ENCODE measurements at places on chromosomes 6 and 20.

- DNase-seq, result no peak
Measured at GRCh38 chr6:17169291-17169690, 67.4 kb downstream of the STMND1 start.

DNA sequence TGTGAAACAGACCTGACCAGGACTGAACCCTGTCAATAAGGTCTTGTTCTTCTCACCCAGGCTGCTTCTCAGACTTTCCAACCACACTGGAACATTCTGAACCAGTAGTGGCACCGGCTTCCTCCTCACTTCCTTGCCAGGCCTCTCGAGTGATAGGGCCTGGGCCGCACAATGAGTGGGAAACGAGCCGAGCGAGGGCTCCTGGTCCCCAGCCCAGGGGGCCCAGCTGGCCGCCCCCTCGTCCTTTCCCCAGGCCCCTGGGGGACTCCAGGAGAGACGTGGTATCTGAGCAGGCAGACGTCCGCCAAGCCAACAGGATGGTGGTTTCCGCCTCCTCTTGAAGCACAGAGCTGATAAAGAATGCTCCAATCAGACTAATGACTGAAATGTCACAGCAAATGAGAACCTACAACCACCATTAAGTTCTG is 117.9 kb downstream of the GMDS start:
- DNase-seq, result no peak

- no peak for DNase-seq
Measured at GRCh38 chr20:16104783-16105182, 468.5 kb downstream of the KIF16B start.

GRCh38 chr20:10263385-10264165 is 44.9 kb downstream of the SNAP25 start:
- no peak for DNase-seq

DNA sequence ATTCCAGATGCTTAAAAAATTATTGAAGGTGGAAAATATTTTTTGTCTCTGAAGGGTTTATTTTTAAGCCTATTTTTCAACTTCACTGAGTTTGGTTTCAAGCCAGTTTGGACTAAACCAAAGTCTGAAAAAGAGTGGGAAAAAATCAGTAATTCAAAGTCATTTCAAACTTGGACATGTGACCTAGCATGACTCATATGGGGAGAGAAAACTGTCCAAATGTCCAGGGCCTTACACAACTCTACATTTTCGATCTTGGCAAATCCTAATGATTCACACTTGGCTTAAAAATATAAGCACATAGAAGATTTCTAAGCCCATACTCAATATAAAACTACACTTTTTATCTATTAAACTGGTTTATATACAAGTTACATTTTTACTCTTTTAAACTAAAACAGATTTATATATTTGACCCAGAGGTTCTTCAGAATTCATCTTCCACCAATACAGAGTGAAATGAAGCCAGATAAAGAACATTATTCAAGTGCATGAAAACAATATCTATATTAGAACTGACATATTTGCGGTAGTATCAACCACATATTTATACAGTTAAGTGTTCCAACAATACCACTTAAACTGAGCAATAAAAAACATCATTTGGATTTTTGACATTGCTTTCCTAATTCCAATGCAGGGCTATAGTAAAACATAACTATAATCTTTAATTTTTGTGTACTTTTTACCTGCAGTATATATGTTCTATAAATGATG is 110.3 kb upstream of the TCF21 start:
- peak; percentile 9 for DNase-seq

- no peak for DNase-seq
Measured at GRCh38 chr6:111243095-111243494, 155.8 kb downstream of the SLC16A10 start.

- DNase-seq, result no peak
Measured at GRCh38 chr6:166169549-166170421, 2.1 kb upstream of the TBXT start.

DNA sequence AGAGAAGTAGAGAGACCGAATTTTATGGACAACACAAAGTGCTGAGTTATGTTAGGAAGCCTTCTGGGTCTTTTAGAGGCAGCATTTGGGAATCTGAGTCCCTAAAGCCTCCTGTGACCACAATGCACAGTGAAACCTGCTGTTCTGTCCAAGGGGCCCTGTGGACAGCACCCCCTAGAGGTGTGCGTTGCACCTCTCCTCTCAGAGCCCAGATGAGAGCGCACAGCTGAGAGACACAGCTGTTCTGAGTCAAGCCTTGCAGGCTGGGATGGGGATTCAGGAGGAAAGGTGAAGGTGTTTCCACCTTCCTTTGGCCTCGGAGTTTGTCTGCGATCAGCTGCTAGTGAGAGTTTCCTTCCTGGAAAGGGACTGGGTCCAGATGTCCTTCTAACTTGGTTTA is 13.0 kb downstream of the PCK1 start:
- no peak for DNase-seq

GRCh38 chr6:12545619-12546409 is 170.8 kb upstream of the PHACTR1 start:
- DNase-seq, result peak; percentile 80

DNA sequence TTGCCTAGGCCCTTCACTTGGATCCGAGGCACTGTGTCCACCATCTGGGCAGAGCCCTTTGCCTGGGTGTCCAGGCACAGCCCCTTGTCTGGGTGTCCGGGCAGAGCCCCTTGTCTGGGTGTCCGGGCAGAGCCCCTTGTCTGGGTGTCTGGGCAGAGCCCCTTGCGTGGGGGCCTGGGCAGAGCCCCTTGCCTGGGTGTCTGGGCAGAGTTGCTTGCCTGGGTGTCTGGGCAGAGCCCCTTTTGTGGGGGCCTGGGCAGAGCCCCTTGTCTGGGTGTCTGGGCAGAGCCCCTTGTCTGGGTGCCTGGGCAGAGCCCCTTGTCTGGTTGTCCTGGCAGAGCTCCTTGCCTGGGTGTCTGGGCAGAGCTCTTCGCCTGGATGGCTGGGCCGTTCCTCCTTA is 443.4 kb upstream of the CDH4 start:
- DNase-seq, result no peak

- peak; percentile 100 for DNase-seq
Measured at GRCh38 chr20:53773792-53774401, 180.3 kb upstream of the ZNF217 start.

DNA sequence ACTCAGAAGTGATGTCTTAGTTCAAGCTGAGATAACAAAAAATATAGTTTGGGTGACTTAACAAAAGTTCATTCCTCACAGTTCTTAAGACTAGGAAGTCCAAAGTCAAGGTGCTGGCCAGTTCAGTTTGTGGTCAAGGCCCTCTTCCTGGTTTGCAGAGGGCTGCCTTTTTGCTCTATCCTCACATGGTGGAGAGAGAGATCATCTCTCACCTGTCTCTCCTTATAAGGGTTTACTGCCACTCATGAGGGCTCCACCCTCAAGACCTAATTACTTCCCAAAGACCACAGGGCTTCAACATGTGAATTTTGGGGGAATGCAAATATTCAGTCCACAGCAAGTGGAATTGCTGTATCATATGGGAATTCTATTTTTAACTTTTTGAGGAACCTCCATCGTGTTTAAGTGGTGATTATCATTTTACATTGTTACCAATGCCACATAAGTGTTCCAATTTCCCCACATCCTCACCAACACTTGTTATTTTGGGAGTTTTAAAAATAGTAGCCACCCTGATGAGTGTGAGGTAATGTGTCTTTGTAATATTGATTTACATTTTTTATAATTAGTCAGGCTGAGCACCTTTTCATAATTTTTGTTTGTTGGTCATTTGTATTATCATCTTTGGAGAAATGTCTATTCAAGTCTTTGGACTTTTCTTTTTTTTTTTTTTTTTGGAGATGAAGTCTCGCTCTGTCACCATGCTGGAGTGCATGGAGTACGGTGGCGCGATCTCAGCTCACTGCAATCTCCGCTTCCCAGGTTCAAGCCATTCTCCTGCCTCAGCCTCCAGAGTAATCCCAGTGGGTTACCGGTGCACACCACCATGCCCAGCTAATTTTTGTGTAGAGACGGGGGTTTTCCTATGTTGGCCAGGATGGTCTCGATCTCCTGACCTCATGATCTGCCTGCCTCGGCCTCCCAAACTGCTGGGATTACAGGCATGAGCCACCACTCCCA is 112.2 kb downstream of the SESN1 start:
- DNase-seq, result no peak

DNA sequence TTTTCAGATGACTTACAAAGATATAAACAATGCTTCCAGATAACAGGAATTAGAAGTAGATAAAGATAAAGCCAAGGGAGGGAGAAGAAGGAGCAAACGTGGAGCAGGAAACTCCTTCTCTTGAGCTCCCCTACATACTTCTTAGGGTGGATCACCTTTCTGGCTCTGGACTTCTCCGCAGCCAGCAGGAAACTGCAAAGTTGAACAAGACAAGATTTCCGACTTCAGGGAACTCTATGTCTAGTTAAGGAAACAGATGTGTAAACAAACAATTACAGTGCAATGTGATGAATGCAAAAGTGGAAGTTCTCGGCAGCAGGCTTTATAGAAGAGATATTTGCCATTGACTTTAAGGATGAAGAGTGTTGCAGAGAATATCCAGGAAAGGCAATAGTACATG is 134.0 kb upstream of the MARCKS start:
- no peak for DNase-seq

GRCh38 chr6:5761370-5761769 is 245.4 kb downstream of the NRN1 start:
- DNase-seq, result no peak

DNA sequence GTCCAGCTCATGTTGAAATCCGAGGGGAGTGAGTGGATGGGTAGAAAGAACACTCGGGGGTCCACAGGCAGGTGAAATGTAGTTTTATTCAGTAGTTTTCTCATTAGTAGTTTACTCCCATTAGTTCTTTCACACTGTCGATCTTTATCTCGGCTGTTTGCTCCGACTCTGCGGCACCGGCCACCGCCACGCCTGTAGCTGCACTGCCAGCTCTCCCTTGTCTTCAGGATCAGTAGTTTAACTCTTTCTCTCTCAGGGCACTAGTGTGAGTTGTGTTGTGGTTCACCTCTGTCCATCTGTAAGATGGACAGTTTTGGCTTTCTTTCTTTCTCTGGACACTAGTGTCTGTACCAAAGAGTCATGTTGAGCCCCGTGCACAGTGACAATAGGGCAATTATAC is 195.7 kb downstream of the LMBRD1 start:
- DNase-seq, result no peak

- DNase-seq, result peak; percentile 7
Measured at GRCh38 chr6:66897576-66897975, 1190.5 kb upstream of the EYS start.

GRCh38 chr20:10137533-10137932 is 81.1 kb upstream of the SNAP25 start:
- DNase-seq, result no peak

- peak; percentile 87 for DNase-seq
Measured at GRCh38 chr6:139708337-139709199, 334.1 kb upstream of the CITED2 start.

DNA sequence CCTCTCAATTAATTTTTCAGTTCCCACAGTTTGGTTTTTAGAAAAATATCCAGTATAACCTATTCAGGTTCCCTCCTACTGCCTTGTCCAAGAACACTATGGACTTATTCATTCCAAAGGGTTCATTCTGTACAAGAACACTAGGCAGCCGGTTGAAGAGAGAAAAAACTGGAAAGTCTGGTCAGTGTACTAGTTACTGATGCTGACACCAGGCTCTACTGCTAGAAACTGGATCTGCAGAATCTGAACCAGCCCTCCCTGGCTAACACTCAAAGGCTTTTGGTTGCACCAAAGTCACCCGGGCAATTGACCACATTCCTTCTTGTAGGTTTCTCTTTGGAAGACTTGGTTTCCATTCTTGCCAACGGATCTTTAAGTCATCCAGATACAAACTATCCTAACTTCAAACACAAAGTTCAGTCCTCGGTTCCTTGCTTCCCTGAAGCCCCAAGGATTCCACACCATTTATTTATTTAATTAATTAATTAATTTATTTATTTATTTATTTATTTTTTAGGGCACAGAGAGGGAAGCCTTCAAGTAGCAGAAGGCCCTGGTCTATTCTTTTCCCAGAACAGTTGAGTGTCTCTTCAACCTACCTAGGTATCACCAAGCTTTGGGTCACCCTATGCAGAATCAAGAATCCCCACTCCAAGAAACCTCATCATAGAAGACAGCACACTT is 268.1 kb downstream of the ADGB start:
- no peak for DNase-seq

- no peak for DNase-seq
Measured at GRCh38 chr6:128233531-128233930, 286.9 kb downstream of the PTPRK start.

DNA sequence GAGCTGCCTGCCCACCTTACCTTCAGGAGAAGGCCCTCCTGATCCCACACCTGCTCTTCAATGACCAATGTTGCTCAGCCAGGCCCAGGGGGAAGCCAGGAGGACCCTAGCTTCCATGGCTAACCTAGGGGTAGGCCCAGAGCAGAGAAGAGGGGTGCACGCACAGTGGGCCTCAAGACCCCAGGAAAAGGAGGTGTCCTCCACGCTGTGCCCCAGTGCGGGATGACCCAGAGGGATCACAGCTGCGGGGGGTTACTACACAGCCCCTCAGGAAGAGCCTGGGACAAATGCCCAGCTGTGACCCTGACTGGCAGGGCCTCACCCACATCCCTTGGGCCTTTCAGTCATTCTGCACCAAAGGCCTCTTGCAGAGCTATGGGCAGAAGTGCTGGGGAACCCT is 31.6 kb upstream of the APMAP start:
- no peak for DNase-seq

- DNase-seq, result no peak
Measured at GRCh38 chr6:166516251-166516884, 70.1 kb downstream of the RAMACL start.

DNA sequence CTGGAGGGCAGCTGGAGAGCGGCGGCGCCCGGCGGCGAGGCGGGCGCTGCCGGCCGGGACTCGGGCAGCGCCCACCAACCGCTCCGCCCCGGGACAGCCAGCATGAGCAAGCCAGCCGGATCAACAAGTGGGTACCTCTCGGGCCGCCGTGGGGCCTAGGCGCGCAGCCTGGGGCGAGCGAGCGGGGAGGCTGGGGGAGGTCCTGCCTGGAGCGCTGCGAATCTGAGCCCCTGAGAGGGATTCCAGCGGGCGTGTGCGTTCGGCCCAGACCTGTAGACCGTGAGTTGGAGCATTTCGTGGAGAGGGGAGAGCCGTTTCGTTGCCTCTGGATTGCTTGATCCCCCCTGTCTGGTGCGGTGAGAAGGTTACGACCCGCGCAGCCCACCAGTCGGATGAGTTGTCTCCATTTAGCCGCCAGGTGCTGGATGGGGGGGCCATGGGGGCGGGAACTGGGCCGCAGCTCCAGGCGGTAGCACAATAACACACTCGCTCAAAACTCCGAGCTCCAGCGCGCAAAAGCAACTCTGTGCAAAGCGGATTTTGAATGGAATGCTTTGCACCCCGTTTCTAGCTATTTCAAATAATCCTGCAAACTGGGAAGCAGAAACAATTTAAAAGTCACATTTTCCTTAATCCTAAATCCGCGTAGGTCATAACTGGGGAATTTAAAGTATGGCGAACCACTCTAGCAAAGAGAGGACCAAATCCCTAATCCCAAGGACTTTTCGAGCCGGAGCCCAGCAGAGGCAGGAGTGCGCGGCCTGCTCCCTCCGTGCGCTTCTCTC is 1.0 kb downstream of the NR2E1 start:
- no peak for DNase-seq

GRCh38 chr6:166461821-166462460 is 79.2 kb upstream of the MPC1 start:
- no peak for DNase-seq
